ENCODE measurements at places on chromosomes 6 and 20.

- DNase-seq = no peak
Measured at GRCh38 chr6:106890447-106890846, 84.1 kb downstream of the CD24 start.

GRCh38 chr6:165325609-165326008, 16.2 kb upstream of the C6orf118 start:
- DNase-seq = no peak

- no peak for DNase-seq
Measured at GRCh38 chr6:107956586-107957307, 1.3 kb downstream of the SEC63 start.

- DNase-seq = no peak
Measured at GRCh38 chr20:23062632-23063031, 13.2 kb upstream of the THBD start.

- DNase-seq = no peak
Measured at GRCh38 chr20:17810062-17810631, 110.4 kb downstream of the BANF2 start.

DNA sequence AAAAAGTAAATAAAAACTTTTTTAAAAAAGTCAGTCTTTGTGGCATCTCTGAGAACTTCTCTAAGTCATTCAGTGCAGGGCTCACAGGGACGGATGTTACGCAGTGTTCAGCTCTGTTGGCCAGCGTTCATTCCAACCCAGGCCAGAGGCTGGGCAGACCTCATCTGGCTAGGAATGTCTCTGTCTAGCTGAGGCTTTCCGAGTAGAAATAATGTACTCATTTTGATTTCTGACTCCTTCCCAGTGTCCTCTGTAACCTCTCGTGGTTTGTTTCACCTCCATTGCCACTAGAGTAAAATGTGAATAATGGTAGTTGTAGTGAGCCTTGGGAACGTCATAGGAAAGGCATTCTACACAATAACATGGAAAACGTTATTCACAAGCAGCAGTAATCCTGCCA, 135.1 kb downstream of the TMEM242 start:
- no peak for DNase-seq

DNA sequence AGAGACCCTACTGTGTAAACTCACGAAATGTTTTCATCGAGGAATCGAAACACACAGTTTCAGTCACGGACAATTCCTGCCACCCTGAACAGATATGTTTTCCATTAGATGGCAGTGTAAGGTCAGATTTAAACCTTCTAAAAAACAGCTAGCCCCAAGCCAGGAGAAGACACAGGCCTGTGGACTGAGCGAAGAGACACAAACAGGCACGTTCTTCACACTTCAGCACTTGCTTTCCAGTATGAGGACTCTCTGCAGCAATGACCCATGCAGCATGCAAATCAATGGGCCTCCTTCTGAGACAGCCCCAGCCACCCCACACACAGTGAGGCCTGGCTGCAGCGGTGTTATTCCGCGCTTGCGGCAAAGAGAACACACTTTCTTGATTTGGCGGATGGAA, 31.9 kb downstream of the HUS1B start:
- no peak for DNase-seq

DNA sequence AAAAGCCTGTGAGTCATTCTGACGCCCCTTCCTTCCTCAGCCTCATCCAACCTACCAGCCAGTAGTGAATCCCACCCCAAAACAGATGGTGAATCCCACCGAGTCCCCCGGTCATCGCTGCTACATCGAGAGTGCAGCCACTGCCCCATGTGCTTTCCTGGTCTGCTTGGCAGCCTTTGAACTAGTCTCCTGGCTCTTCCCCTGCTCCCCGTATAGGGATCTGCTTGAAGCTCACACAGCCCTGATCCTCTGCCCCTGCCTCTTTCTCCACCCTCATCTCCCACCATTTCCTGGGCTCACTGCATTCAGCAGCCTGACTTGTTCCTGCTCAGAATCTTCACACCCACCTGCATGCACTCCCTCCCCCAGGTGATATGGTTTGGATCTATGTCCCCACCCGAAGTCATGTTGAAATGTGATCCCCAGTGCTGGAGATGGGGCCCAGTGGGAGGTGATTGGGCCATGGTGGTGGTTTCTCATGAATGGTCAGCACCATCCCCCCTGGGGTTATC, 14.6 kb downstream of the SYNJ2 start:
- DNase-seq = no peak

DNA sequence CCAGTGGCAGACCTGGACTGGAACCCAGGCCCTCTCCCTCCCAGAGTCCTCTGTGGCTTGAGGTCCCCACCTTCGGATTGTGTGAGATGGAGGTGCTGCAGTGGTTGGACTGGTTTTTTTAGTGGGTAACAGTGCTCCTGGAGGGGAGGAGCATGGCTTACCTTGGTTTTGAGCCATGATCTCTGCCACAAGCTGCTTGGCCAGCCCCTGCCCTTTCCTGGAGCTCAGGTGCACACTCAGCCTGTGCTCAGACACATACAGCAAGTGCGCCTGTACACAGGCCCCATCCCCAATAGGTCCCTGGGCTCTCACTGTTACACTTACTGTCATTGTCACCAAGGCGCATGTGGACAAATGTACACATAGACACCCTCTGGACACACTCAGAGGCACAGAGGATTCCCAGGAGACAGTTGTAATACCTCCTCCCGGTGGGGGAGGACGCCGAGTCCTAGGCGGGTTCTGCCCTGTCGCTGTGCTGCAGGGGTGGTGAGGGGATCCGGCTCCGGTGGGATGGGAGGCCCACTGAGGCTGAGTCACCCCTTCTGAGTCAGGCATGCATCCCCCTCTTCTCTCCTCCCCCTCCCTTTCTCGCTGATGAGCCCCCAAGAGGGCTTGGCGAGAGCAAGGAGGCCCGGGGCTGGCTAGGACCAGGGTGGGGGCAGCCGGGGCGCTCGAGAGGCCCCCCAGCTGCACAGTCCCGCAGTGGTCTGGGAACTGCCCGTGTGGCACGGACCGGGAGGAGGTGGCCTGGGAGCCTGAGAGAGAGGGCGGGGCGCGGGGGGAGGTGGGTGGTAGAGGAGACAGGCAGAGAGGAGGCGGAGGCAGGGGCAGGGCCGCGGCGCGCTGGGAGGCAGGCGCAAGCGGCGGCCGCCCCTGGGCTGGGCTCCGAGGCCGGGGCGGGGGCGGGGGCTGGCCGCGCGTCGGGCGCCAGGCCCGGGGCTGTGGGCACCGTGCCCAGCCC, 522 bp upstream of the EPB41L1 start:
- DNase-seq = peak; percentile 16

DNA sequence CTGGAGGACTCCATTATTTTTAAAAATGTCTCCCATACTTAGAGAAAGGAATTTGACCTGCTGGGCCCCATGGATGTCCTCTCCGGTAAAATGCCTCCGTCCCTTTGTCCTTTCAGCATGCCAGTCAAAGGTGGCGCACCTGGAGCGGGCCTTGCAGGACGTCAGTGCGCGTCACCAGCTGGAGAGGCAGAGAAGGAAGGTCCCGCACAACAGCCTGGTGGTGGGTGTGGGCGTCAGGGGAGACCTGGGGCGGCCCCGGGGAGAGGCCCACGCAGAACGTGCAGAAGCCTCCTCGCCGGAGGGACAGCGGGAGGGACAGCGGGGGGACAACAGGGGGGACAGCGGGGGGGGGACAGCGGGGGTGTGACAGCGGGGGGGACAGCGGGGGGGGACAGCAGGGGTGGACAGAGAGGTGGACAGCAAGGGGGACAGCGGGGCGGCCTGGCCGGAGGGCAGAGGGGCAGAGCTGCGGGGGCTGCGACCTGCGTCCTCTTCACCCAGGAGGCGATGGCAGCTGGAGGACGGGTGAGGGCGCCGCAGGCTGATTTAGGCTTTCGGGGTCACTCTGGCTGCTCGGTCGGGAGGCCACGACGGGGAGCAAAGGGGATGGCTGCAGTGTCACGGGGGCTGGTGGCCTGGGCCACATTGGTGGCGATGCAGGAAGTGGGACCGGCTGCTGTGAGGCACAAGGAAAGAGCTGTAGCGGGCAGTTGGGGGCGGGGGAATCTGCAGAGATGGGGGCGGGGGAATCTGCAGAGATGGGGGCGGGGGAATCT, 859 bp upstream of the KIF25 start:
- DNase-seq = no peak

GRCh38 chr20:25090492-25091429, 8.8 kb upstream of the VSX1 start:
- DNase-seq = peak; percentile 69

DNA sequence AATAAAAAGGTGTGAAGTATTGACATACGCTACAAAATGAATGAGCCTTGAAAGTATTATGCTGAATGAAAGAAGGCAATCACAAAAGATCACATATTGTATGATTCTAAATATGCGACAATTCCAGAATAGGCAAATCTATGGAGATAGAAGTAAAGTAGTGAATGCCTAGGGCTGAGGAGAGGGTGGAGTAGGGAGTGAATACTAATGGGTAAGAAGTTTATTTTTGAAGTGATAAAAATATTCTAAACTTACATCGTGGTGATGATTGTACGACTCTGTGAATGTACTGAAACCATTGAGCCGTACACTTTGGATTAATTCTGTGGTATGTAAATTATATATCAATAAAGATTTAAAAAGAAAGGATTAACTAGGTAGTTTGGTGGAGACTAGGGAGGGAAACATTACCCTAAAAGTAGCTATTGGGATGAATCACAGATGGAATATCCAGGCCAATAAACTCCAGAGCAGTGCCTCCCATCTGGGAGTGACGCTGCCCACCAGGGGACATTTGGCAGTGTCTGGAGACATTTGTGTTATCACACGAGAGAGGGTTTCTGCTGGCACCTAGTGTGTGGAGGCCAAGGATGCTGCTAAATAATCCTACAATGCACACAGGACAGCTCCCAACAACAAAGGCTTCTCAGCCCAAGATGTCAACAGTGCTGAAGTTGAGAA, 214.2 kb upstream of the PCSK2 start:
- DNase-seq = no peak

GRCh38 chr6:165937564-165938358, 229.9 kb downstream of the TBXT start:
- DNase-seq = no peak

DNA sequence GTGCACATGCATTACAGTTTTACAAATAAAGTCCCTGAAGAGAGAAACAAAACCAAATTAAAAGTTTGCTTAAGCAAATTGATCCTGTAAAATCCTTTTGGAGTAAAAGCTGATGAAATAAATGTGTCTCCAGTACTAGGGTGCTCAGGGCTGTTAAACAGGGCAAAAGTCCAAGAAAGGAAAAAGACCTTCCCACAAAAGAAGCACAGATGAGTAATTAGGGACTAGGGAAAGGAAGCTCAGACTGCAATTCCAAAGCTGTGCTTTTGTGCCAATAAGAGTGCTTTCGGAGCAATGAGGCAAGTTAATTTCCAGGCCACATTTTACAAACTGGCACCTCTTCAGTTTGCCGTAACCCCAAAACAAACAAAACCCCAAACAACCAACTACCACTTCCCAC, 10.4 kb upstream of the RNF182 start:
- DNase-seq = no peak

DNA sequence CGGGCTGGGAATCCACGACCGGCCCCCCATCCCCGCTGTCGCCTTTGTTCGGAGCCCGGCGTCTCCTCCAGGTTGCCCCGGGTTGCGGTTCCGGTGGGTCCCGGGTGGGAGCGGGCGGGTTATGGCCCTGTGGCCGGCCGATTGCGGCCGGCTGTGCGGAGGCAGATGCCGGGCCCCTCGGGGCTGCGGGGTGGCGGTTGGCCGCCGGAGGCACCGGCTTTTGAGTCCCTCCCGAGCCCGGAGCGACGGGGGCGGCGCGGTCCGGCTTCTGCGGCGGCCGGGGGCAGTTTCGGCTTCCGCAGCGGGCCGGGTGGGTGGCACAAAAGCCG, 431 bp downstream of the LOC128125822 start:
- DNase-seq = no peak

DNA sequence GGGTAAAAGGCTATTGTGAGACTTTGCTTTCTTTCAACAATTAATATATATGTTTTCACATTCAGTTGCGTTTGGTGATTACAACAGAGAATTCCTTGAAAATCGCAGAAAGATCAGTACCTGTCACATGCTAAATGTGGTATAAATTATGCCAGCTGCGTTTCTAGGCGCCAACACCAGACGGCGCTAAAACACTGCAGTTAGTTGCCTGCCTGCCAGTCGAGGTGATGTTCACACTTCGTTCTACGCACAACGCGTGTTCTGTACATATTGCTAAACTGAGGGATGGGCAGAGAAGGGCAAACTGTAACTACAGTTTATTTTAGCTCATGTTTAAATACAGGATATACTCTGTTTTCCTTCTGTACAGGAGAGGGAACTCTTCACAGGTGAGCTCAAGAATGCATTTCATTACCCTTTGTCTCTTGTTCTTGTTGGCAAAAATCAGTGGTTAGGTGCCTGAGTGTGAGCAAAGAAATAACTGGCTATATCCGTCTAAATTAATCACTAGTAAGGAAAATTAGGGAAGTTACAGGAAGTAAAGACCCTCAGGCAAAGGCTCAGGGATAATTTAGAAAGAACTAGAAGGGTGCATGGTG, 100.1 kb upstream of the RGS17 start:
- DNase-seq = no peak

DNA sequence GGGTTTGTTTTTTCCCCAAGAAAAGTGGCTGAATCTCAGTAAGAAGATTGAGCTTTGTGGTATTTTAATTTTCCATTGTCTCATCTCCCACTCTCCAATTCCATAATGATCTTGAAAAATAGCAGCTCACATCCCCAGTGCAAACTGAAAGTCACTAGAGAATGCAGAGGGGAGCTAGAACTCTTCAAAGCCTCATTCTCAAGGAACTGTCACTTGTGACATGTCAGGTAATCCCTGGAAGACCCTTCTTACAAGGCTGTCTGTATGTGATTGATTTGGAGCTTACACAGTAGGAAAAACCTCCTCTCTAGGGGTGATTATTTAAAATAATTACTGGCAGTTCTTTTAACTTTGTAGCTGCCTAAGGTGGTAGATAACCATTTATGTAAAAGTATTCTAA, 420.4 kb downstream of the CDH26 start:
- DNase-seq = no peak

GRCh38 chr6:71012866-71013469, 56.1 kb upstream of the B3GAT2 start:
- peak; percentile 43 for DNase-seq

DNA sequence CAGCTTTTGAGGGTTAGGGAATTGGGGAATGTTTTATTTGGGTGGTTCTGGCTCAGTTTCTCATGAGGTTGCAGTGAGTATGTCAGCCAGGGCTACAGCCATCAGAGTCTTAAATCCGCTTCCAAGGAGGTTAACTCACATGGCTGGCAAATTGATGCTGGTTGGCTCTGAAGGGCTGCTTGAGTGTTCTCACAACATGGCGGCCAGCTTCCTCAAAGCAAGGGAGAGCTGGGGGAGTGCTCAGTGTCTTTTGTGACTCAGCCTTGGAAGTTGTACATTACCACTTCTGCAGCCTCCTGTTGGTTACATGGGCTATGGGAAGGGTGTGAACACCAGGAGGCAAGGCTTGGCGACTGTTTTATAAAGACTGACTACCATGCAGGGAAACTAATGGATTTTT, 17.8 kb upstream of the PPP1R3G start:
- no peak for DNase-seq

DNA sequence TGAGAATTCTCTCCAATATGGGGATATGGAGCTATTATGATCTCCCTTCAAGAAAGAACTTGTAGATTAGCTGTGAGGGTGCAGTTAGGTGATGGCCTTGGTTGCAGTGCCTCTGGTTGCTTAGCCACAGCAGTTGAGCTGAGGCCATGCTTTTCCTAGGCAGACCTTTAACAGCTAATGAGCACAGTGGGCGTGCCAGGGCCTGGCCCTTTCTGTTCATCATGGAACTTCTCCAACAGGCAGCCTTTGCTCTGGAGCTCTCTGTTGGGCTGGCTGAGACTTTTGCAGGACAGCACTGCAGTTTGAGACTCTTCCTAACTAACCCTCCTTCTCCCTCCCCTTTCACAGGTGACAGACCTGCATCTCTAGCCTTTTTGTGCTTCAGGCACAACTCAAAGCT, 39.7 kb upstream of the TMEM170B start:
- no peak for DNase-seq

GRCh38 chr20:60171738-60172137, 213.5 kb downstream of the CDH26 start:
- DNase-seq = no peak

All from CD4-positive, alpha-beta T cell treated with Interferon alpha-2 for 1 hour (primary cell).